ENCODE measurements at places on chromosomes 12 and 14.

- DNase-seq, result peak; percentile 71
Observed at GRCh38 chr14:50943943-50944646, at the start of gene PYGL. Gene PYGL (minus strand): TSS chr14:50944483. CDS start chr14:50944403, 80 bp downstream.

- peak; percentile 68 for DNase-seq
Observed at GRCh38 chr12:122834104-122834920, 945 bp upstream of the HIP1R start.

DNA sequence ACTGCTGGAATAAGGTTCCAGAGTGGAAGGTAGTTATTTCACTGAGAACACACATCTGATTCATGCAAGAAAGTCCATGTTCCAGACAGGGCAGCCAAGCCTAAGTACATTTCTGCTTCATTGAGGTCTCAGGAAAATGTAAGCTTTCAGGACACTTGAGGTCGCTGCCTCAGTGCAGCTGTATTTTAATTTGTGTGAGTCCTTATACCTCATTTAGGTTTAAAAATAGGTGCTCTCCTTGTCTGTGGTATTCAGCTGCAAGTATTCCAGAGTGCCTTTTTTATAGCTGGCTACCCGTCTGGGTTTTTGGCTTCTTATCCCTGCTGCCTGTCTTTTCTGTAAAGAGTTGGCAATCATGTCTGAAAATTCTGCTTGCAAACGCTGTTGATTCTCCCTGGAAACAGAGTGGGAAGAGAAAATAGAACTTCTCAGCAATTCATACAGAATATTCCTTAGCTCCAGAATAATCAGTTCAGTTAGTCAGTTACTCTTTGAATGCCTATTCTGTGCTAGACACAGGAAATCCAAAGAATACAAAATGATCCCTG lies 45.3 kb upstream of the PLBD1 start:
- DNase-seq, result no peak

GRCh38 chr12:111448846-111449790 lies 43.4 kb downstream of the SH2B3 start:
- no peak for DNase-seq

DNA sequence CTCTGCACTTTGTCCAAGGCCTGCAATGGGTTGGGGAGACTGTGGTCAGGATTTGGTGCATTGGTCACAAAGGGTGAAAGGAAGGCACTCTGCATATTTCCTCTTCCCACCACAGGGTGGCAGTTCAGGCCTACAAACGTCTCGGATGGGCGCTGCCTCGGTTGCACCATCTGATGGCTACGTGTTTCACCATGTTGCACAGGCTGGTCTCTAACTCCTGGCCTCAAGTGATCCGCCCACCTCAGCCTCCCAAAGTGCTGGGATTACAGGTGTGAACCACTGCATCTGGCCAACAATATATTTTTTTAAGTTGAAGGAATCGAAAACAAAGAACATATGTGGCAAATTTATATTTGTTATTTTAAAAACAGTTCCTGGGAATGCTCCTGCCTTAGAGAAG lies 35.1 kb downstream of the TMBIM6 start:
- peak; percentile 74 for DNase-seq

- no peak for DNase-seq
Observed at GRCh38 chr14:70143306-70143705, 45.4 kb downstream of the SLC8A3 start.

GRCh38 chr12:24075650-24076049 lies 126.2 kb upstream of the SOX5 start:
- no peak for DNase-seq

DNA sequence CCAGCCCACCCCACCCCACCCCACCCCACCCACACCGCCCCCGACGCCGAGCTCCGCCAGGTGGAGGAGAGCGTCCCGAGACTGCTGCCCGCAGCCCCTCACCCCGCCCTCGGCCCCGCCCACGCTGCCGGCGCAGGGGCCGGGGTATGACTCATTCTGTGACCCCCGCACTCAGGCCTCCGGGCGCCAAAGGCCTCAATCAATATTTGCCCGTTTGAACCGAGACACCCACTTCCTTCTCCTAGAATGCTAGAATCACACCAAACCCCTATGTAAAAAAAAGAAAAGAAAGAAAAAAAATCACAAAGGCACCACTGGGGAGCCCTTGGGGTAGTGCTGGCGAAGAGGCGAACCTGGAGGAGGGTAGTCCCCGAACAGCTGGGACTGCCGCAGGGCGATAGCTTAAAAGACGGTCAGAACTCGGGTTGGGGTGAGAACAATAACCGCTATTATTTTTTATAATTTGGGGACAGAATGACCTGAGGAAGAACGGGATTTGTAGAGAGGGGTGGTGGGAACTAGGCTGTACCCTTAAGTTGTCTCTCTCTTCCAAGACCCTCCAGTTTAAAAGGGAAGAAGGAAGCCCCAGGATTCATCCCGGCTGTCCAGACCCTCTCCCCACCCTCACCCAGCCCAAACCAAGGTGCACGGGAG lies 894 bp downstream of the KRT8 start:
- DNase-seq, result peak; percentile 77

DNA sequence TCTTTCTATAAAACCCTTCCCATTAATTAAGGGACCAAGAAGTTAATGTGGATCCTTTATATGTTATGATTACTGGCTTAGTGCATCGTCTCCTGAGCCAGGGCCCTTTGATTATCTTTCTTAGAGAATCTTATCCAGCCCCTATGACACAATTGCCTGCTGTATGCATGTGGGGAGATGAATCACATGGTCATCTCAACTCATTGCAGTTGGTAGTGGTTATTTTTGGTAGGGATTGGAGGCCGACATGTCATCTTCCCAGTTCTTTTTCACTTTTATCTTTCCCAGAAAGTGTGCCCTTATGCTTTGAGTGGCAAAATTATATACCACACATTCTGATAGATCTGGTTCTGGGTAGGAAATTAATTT lies 26.0 kb downstream of the ZNF664 start:
- no peak for DNase-seq

DNA sequence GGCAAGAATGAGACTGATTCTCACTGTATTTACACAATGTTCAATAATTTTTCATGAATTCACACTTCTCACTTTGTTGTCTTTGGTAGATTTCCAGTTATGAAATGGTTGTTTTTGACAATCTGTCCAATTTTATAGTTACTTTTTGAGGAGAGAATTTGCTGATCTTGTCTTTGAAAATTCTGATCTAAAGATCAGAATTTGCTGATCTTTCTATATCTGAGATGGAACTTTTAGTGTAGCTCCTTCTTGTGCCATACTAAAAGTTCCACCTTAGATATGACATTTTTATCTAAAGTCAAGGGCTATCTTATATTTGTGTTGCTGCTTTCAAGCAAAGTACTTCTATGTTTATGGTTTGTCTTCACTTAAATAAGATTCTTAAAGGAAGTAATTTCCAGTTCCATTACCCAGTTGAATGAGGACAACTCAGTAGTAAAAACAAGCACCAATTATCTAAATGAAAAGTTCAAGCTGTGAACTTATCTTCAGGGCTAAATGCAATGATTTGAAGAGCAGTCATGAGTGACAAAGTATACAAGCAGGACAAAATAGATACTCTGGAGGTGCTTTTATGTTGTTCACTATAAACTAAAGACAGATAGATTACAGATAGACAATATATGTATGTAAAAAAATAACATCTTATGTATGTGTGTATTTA lies 76.4 kb upstream of the FOXG1 start:
- no peak for DNase-seq

- DNase-seq, result no peak
Observed at GRCh38 chr12:126704609-126705008, 1562.4 kb upstream of the TMEM132C start.

- DNase-seq, result no peak
Observed at GRCh38 chr12:103139876-103140275, 182.4 kb downstream of the ASCL1 start.

DNA sequence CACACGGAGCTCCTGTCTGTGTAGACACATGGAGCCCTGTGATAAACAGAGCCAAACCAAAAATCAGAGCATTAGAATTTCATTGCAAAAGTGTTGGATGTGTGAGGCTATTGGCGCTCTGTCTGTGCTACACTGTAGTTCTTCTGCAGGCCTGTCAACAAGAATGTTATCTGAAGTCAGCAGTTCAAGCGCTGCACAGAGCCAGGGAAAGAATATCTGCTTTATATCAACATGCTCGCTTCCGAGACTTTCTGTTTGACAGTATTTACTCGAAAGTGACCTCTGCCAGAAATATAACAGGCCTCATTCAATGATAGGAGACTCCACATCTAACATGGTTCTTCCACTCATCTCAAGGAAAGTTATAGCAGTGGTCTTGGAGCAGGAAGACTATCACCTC lies 118.3 kb downstream of the CCER1 start:
- DNase-seq, result no peak

DNA sequence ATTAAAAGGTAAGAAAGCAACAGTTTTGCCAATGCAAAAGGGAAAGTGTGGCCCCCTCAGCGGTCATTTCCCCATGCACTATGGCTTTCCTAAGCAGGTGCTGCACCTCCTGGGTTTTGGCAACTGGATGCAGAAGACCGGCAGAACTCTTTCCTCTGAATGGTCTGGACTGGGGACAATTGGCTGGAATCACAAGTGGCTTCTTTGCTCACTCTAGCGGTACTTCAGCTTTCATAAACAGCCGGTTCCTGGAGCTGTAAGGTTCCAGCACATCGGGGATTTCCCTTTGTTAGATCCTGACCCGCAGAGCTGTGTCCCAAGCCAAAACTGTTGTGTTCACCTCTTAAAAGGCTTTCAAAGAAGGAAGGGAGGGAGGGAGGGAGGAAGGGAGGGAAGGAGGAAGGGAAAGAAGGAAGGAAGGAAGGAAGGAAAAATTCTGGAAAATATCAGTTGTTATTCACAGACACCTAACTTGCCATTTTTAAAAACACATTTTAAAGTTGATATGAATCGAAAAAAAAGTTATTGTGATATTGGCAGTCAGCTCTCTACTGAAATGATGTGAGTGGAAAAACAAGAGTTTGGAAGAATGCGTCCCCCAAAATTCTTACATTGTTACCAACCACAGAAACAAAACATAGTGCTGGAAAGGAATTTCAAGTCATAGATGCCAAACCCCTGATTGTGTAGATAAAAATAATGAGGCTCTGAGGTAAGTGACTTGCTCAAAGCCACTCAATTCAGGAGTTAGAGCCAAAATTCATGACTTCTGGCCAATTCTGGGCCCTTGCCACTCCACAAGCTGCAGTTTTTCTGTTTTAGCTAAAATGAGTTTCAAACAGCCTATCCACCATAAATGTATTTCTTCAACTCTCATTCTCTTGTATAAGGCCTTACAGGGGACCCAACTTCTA lies 220.6 kb upstream of the HMGA2 start:
- no peak for DNase-seq

DNA sequence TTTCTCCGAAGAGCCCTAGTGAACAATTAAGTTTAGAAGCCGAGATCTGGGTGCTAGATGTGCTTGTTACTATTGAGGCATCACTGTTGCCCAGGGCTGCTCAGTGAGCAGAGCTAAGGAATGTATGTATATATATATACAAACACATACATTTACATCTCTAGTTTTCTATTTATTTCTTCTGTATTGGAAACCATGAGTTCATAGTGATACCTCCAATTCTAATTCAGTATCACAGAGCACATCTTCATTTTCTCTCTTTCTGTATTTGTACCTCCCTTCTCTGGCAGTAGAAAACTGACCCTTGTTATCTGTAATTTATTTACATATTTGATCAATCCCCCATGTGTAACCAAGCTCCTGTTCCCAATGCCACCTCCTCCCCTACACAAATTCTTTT lies 40.7 kb upstream of the FUT8 start:
- no peak for DNase-seq

GRCh38 chr12:1859643-1860042 lies 39.3 kb downstream of the LRTM2 start:
- DNase-seq, result peak; percentile 76

GRCh38 chr12:122978507-122978955 lies 1.9 kb upstream of the ARL6IP4 start:
- no peak for DNase-seq

DNA sequence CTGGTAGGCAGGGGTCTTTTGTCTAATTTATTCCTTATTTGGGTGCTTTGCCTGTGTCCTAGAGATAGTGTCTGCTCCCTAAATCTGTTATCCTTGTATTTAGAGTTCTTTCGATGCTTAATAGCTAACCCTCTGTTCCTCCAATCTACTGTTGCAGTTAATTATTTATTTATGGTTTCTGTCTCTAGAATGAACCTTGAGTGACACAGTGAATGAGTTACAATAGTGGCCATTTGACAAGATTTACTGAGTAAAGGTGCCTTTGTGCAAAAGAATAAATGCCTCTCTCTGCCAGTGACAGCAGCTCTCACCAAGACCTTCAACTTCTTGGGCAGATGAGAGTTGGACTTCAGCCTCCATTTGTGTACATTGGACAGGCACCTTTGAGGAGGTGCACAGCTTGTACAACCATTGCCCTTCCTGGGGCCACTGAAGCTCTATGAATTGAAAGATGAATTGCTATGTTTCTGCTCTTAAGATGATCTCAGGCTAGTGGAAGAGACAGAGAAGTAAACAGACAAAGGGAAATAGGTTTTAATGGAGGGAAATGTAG lies 165.9 kb downstream of the DERA start:
- no peak for DNase-seq

- DNase-seq, result no peak
Observed at GRCh38 chr12:44403185-44403584, 472.9 kb downstream of the NELL2 start.

DNA sequence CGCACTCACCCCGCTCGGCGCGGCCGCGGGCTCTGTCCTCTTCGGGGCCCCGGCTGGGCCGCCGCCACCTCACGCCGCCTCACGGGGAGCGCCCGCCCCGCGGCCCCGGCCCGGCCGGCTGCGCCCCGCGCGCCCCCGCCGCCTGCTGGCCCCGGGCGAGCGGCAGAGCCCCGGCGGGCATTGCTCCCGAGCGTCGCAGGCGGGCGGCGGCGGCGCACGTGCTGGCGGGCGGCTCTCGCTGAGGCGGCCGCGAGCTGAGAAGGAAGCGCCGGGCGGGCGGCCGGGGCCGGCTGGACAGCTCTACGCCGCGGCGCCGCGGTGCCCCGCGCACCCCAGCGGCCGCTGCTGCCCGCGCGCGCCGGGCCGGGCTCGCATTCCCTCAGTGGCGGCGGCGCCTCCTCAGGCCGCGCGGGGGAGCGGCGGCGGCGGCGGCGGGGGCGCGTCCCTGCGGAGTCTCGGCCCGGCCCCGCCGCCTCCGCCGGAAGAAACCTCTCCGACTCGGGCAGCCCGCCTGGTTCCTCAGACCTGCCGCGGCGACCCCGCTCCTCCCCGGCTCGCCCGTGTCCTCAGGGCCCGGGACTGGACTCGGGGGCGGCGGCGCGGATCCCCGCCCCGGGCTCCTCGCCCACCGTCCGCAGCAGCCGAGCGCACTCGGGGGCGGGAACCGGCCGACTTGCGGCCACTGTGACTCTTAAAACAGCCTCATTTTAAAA lies at the start of gene PITPNM2:
Gene PITPNM2, minus strand, starts transcription at position 347 of the 713 bp plus-strand sequence. CDS start 116,500 bp downstream, outside the sequence.
- peak; percentile 77 for DNase-seq

GRCh38 chr14:23316300-23316699 lies 5.0 kb upstream of the PABPN1 start:
- no peak for DNase-seq

- no peak for DNase-seq
Observed at GRCh38 chr14:59283361-59283760, 94.9 kb downstream of the DAAM1 start.

GRCh38 chr12:31236998-31237637 lies 88.8 kb downstream of the SINHCAF start:
- no peak for DNase-seq

GRCh38 chr12:93380480-93381121 lies 2.9 kb downstream of the NUDT4 start:
- DNase-seq, result no peak

- no peak for DNase-seq
Observed at GRCh38 chr12:92519284-92519683, 183.5 kb upstream of the PLEKHG7 start.

- DNase-seq, result no peak
Observed at GRCh38 chr12:98911396-98911795, 266.3 kb downstream of the APAF1 start.

GRCh38 chr12:102513272-102513671 lies 32.9 kb upstream of the IGF1 start:
- DNase-seq, result no peak
